ENCODE measurements at places on chromosomes 7 and 10. TPM values are rescaled to one million over a fixed set of nuclear protein-coding genes. Genes with fewer than 3 reads are reported as not detected.

The CYP2C19 gene
- not detected for total RNA-seq

The IKZF1 gene
- total RNA-seq: 2.1 TPM

The ANKRD61 gene
- total RNA-seq: not detected

The RARRES2 gene
- total RNA-seq: 54.3 TPM

The C10orf143 gene
- total RNA-seq: not detected

The NPTX2 gene
- 3.1 TPM for total RNA-seq

The RAB11FIP2 gene
- total RNA-seq: 17.7 TPM

The NEUROG3 gene
- not detected for total RNA-seq

The ZCCHC24 gene
- total RNA-seq: 20.9 TPM

The FIGNL1 gene
- total RNA-seq: 14.6 TPM

The FAM20C gene
- total RNA-seq: 14.6 TPM

The OGDH gene
- total RNA-seq: 70.5 TPM

The TSPAN12 gene
- 33.4 TPM for total RNA-seq

The IFIT2 gene
- 6.8 TPM for total RNA-seq

The ING3 gene
- 11.5 TPM for total RNA-seq

The CTAGE4 gene
- total RNA-seq: not detected

The CABCOCO1 gene
- 1.0 TPM for total RNA-seq

The TEX36 gene
- total RNA-seq: not detected

The HACD1 gene
- total RNA-seq: 66.8 TPM

The HOXA9 gene
- 7.8 TPM for total RNA-seq

The ADRA2A gene
- total RNA-seq: 2.1 TPM

The PTPRZ1 gene
- total RNA-seq: 4.7 TPM

The TSPAN13 gene
- 39.1 TPM for total RNA-seq

The LIPJ gene
- 0.52 TPM for total RNA-seq

The SRRM3 gene
- total RNA-seq: not detected

The LIPK gene
- not detected for total RNA-seq

The CCM2 gene
- 28.7 TPM for total RNA-seq

The ACADSB gene
- total RNA-seq: 6.8 TPM

The NPY4R gene
- total RNA-seq: not detected

The C7orf33 gene
- not detected for total RNA-seq

The ZNF485 gene
- total RNA-seq: 3.7 TPM

The NUTM2E gene
- not detected for total RNA-seq

The PRPS1L1 gene
- total RNA-seq: not detected

The AGBL3 gene
- 4.2 TPM for total RNA-seq

The OGDHL gene
- 0.52 TPM for total RNA-seq

The GOLGA7B gene
- total RNA-seq: not detected

The ATOH7 gene
- total RNA-seq: not detected

The PRLHR gene
- total RNA-seq: not detected

The BEND7 gene
- total RNA-seq: 6.8 TPM

The KIF11 gene
- total RNA-seq: 5.7 TPM

The TMEM273 gene
- total RNA-seq: 6.8 TPM

The DCLRE1C gene
- total RNA-seq: 4.7 TPM

The RBP3 gene
- not detected for total RNA-seq

The SLC16A9 gene
- total RNA-seq: 3.1 TPM

The CHRM2 gene
- 0.52 TPM for total RNA-seq

The EVX1 gene
- not detected for total RNA-seq
